ENCODE measurements at places on chromosomes 3 and 15.

GRCh38 chr3:39398700-39399099 lies 7.8 kb upstream of the RPSA start:
- DNase-seq = no peak

DNA sequence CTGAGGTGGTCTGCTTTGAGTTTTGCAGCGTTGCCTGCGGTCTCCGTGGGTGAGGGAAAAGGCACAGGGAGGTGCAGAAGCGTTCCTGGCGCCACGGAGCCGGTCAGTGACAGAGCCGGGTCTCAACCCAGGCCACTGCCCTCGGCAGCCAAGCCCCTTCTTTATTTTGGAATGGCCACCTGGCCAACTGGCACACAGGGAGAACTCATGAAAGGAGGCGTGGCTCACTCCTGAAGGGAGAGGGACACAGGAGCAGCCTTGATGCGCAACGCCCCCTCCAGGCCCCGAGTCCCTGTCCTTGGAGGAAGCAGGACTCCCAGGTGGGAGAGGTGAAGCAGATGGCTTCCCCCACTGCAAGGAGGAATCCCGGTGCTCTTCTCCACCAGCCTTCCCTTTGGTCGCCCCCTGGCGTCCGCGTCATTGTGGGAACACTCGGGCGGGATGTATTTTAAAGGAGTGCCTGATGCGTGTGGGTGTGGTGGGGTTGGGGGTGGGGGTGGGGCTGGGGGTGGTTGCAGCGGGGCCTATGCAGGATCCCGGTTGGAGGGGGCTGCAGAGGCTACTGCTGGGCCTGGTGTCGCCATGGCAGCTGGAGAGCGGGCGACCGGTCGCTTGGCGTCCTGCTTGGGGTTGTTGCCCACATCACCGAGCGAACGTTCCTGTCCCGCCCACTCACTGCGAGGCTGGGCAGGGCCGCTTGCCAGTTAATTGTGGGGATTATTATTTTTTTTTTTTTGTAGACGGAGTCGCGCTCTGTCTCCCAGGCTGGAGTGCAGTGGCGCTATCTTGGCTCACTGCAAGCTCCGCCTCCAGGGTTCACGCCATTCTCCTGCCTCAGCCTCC lies 32.6 kb downstream of the APBA2 start:
- DNase-seq = peak; percentile 60

DNA sequence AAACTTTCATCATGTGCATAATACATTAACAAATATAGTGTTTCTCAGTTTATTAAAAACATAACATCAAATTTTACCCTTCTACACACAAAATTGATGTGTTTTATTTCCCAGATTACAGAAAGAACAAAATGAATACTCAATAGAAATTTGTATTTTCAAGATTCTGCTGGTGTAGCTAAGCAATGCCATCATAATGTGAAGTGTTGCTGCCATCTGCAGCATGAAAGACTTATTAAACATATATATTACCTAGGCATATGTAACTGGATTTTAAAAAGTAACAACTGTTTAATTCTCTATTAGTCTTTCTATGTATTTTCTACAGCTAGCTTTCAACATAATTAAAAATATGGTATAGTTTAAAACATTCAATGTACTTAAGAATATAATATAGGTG lies 27.5 kb downstream of the PLSCR5 start:
- DNase-seq = no peak

GRCh38 chr3:164479978-164480377 lies 598.3 kb downstream of the SI start:
- no peak for DNase-seq

- no peak for DNase-seq
Measured at GRCh38 chr15:85587707-85588411, 206.9 kb downstream of the KLHL25 start.

DNA sequence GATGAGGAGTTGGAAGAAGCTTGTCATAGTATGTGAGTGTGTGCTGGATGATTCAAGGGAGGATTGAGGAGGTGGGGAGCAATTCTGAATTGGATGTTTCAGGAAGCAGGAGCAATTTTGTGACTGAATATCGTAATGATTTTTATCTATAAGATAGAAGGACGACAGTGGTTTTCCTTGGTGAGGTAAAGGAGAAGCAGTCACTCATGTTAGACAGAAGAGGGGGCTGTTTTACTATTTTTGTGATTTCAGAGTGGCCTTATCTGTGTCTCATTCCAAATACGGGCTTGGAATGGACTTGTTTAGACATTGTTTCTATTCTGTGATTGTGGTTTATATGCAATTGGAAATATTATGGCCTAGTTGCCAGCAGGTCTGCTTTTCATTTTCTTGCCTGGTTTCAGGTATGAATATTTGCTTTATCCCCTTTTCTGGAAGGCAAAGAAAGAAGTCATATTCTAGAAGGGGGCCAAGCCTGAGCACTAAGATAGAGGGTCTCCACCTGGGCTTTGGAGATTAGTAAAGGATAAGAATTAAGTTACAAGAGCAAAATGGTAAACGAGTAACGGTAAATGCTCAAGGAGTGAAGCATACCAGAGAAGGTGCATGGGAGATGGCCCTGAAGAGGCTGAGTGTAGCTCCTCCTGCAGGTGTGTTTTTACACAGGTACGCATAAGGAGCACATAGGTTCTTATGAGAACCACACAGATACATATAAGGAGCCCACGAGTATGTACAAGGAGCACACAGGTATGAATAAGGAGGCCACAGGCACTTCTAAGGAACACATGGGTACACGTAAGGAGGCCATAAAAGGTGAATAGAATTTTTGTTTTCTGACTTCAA lies 124.6 kb upstream of the KCNAB1 start:
- no peak for DNase-seq

- DNase-seq = no peak
Measured at GRCh38 chr3:76369170-76369569, 583.8 kb upstream of the ZNF717 start.

DNA sequence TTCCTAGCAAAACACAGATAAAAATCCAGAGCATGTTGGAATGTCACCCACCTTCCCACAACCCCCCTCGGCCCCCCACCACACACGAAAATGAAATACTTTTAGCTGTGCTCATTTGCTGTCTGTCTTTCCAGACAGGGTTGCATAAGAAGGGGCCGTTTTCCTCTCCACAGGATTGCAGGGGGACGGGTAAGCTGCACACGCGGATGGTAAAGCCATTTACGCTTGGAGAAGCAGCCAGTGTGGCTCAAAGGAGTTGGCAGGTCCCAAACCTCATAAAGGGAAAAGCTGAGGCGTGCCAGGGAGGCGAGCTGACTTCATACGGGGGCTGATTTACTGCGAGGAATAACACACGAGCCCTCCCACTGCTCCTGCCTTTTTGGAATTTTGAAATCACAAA lies 47.4 kb upstream of the ITGA11 start:
- DNase-seq = no peak

DNA sequence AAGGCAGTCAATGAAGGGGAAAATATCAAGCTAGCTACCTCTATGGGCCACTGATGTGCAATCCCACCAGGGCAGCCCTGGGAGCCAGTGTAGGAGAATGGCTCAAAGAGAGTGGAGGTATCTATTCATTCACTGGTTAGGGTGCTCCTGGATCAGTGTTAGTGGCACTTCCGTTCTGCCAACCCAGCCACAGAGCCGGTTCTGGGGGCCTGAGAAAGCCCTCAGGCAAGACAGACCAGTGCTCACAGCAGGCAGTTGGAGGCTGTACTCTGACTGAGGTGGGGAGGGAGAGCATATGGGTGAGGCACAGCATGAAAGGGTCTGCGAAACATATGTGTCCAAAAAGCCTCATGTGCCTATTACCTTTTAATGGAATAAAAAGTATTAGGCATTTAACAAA lies 109.3 kb downstream of the KCNMB2 start:
- no peak for DNase-seq

DNA sequence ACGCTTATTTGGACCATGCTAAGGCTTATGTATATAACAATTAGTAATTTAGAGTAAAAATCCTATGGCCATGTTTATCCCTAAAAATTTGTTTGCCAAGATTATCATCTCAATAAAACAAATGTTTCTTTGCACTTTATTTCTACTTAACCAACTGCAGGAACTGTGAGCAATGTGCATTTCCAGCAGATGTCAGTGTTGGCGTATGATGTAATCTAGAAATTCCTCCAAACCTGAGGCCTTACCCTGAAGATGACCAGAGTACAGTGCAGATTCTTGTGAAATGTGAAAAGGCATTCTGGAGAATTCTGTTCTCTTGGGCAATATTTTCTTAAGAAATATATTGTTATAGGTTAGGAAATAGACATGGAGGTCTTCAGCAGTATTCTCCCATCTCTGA lies 205.9 kb downstream of the MBNL1 start:
- DNase-seq = no peak

All from nephron progenitor cell (in vitro differentiated cells).